Omental fat pad (tissue), 4 donors: ENCODE measurements at places on chromosomes 16 and 17. TPM values are rescaled to one million over a fixed set of nuclear protein-coding genes. Genes with fewer than 3 reads are reported as not detected.

KCNG4 gene
- total RNA-seq, result not detected

PLA2G10 gene
- not detected for total RNA-seq

GALR2 gene
- total RNA-seq, result not detected

LDHD gene
- total RNA-seq, result 52.5 TPM

SP6 gene
- 1.1 TPM for total RNA-seq

ACSM5 gene
- 22.6 TPM for total RNA-seq

SHISA6 gene
- 0.28 TPM for total RNA-seq

DCTN5 gene
- 38.8 TPM for total RNA-seq

SEPTIN12 gene
- total RNA-seq, result not detected

HCRT gene
- not detected for total RNA-seq

SOST gene
- total RNA-seq, result not detected

KRT32 gene
- not detected for total RNA-seq

NSMCE1 gene
- 30.3 TPM for total RNA-seq

KRT20 gene
- not detected for total RNA-seq

VMO1 gene
- total RNA-seq, result 13.1 TPM

CAPN15 gene
- total RNA-seq, result 22.7 TPM

KRTAP17-1 gene
- not detected for total RNA-seq

SLC52A1 gene
- not detected for total RNA-seq

CES5A gene
- not detected for total RNA-seq

TEX19 gene
- not detected for total RNA-seq

CSH2 gene
- not detected for total RNA-seq

ORC6 gene
- 3.1 TPM for total RNA-seq

ZNF771 gene
- 11.1 TPM for total RNA-seq

HSPB9 gene
- total RNA-seq, result not detected

DLX4 gene
- 0.37 TPM for total RNA-seq

INO80E gene
- total RNA-seq, result 32.7 TPM

AGRP gene
- not detected for total RNA-seq

SLC16A6 gene
- total RNA-seq, result 1.9 TPM

BRIP1 gene
- total RNA-seq, result 0.48 TPM

TELO2 gene
- 12.7 TPM for total RNA-seq

ATP2C2 gene
- not detected for total RNA-seq

KRTAP4-4 gene
- not detected for total RNA-seq

HOXB3 gene
- total RNA-seq, result 15.9 TPM

P2RX5 gene
- total RNA-seq, result 0.95 TPM

CD300LB gene
- total RNA-seq, result 0.63 TPM

LCAT gene
- total RNA-seq, result 10.9 TPM

OR1F1 gene
- total RNA-seq, result not detected

TERF2IP gene
- total RNA-seq, result 77.2 TPM

USP43 gene
- 0.88 TPM for total RNA-seq

KCNH4 gene
- total RNA-seq, result 0.48 TPM

MMD gene
- total RNA-seq, result 37.8 TPM

SDR42E2 gene
- not detected for total RNA-seq

GLIS2 gene
- 3.1 TPM for total RNA-seq

EFNB3 gene
- 0.47 TPM for total RNA-seq

GABARAP gene
- 316 TPM for total RNA-seq

MPP2 gene
- total RNA-seq, result 4.4 TPM

UTS2R gene
- total RNA-seq, result not detected

DNAI2 gene
- total RNA-seq, result not detected

HEATR9 gene
- not detected for total RNA-seq

TPSAB1 gene
- 27.1 TPM for total RNA-seq
